ENCODE measurements at places on chromosomes 2 and 18.

GRCh38 chr2:221204699-221205098 lies 367.4 kb downstream of the EPHA4 start:
- no peak for DNase-seq

DNA sequence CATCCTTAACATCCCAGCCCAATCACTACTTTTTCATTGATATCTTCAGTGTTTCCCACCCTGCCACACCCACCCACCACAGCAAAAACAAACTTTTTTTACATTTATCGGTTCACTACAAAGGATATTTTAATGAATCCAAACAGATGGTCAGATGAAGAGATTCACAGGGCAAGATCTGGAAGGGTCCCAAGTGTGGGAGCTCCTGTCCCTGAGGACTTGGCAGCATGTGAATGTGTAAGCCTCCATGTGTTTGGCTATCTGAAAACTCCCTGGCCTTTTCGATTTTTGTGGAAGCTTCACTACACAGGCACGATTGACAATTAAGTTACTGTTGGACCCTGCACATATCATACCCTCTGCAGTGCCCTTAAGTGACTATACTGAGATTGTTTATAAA lies 48.1 kb upstream of the CRIM1 start:
- DNase-seq = no peak

DNA sequence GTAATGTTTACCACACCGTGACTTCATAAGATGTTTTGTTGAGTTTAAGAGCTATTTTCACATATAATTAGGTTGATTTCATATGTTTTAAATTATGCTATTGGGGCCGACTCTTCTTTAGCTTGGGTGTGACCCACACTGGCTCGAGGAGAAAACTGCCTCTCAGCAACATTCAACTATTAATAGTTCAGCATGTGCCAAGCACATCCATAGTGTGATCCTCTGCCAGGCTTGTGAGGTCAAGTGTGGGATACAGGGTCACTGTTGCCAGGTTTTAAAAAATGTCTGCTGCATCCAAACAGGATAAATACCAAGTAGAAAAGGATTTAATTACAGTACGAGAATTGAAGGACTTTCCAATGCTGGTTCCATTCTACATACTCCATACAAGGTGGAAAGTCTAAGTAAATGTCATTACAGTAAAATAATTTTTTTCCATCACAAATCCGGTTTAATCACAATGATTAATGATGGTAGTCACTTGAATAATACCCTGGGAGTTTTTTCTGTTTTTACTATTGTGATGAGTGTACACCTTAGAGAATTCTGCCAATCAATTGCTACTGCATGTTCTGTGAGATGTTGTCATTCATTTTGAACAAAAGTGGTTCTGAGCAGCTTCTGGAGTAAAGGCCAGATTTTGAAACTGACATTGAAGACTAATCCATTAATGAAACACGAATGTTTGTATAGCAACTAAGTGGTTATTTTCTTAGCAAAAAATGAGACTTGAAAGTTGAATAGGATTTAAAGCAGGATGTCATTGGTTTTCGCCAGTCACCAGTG lies 84.5 kb downstream of the ABI2 start:
- no peak for DNase-seq

- DNase-seq = peak; percentile 52
Observed at GRCh38 chr2:159096901-159097300, 128.5 kb downstream of the TANC1 start.

GRCh38 chr2:215038421-215038820 lies 100.0 kb downstream of the ABCA12 start:
- no peak for DNase-seq

DNA sequence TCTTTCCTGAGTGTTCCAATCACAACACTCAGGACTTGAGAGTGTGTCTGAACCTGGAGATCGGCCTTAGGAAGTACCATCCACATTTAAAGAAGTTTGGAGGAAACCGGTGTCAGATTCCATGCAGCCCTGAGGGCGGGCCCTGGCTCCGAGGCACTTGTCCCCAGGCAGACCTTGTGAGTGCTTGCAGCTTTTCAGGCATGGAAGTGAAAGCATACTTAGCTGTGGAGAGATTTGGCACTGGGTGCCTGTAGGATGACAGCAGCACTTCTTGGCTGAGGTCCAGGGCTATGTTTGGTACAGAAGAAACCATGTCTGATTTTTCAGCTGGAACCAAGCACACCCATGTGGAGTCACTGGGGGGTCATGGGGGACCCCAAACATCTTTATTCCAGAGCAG lies 230.8 kb downstream of the SEPTIN10 start:
- DNase-seq = peak; percentile 41

- DNase-seq = peak; percentile 37
Observed at GRCh38 chr2:74851191-74851566, 17.3 kb downstream of the HK2 start.

DNA sequence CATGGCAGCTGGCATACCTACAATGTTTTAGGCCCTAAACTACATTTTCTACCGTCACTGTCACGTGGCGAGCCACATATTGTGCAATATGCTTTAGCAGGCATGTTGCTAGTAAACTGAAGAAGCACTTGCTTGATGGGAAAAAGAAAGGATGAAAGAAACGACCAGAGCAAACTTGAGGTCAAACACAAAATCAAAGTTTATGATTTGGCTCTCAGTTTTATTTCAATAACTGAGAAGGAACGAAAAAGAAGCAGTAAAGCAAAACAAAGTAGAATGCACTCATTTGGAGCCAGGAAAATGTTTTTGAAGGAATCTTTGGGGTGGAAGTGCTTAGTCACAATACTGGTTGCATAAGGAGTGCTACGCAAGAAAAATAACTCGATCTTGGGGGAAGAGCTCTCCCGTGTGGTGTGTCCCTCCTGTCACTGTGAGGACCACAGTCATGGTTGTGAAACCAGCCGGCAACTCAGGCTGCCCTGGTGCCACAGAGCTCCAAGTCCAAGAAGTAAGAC lies 349.8 kb downstream of the RBM43 start:
- DNase-seq = peak; percentile 61

DNA sequence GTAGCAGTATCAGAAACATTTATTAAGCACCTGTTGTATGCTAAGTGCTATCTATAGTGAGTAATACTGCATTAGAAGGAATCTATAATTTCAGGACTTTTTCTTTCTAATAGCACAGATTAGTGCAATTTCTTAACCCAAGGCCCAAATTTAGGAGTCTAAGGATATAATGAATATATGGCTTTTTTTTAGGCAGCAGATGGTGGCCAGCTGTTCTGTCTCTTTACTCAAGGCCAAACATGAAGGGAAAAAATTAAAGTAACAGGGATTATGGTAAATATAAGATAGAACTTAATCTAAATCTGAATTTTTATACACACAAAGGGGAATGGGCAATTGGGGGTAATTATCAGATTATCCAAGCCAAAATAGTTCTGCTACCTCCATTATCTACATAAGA lies 230.6 kb upstream of the SP5 start:
- DNase-seq = no peak

GRCh38 chr18:35473562-35473961 lies 24.2 kb downstream of the INO80C start:
- DNase-seq = no peak

DNA sequence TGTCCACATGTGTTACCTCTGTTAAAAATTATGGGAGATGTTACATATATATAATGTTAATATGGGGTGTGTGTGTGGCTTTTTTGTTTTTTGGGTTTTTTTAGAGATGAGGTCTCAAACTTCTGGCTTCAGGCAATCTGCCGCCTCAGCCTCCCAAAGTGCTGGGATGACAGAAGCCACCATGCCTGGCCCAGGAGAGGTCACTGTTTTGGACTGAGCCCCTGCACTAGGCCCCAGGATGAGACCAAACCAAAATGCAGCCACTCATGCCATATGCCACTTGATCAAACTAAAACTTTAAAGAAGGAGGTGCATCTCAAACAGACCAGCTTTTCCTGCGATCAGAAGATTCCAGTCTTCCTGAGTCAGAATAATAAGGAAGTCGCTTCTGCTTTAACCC lies 2.5 kb downstream of the ADI1 start:
- DNase-seq = no peak
